ENCODE measurements at places on chromosomes 5 and 9.

DNA sequence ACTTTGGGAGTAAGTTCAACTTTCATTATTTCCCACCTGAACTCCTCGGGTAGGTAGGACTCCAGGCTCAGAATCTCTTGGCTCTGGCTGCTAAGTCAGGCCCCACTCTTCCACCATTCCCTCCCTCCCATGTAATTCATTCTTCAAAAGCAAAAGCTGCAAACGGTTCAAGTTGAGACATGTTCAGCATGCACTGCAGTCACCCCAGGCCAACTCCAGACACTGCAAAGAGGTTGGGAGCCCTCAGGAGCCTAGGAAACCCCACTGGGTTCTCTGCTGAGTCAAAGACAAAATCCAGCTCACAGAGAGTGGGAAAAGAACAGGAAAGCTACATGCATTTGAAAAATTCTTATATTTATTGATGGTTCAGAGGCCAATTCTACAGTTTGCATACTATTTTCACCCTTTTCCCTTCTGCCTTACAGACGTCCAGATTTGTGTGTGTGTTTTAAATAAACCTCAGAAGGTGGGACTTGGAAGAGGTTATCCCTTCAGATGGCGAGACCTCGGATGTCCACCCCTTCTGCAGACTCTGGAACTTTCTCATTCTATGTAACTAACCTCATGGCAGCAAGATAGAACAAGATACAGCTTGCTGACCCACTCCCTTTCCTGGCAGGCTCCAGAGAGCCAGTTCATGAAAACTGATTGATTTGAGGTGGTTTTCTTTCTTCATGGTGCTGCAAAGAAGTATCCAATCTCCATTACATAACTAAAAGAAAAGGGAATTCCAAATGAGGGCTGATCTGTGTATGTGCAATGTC, 65.7 kb upstream of the EQTN start:
- no peak for DNase-seq

DNA sequence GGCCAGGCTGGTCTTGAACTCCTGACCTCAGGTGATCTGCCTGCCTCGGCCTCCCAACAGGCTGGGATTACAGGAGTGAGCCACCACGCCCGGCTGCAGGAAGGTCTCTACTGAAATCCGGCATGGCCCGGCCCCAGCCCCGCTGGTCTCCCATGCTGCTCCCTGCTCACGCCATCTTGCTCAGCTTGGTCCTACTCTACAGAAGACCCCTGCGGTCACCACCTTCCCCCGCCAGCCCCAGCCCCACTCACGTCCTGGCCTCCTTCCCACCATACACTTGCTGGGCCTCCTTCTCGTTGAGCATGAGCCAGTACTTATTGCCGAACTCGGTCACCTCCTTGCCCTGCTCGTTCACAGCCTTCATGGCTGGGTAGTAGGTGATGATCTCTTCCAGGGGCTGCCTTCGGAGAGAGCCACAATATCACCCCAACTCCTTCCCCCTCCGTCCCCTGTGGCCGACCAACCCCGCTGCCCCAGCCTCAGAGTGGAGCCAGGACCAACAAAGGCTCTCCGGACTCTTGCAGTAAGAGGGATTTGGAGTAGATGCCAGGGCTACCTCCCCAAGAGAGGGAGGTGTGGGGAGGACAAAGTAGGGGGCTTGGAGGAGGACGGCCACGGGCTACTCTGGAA, 4.0 kb downstream of the PTGES2 start:
- DNase-seq: no peak

GRCh38 chr5:77171141-77171910, 39.2 kb upstream of the PDE8B start:
- no peak for DNase-seq

GRCh38 chr5:126543660-126544059, 51.4 kb downstream of the ALDH7A1 start:
- no peak for DNase-seq

DNA sequence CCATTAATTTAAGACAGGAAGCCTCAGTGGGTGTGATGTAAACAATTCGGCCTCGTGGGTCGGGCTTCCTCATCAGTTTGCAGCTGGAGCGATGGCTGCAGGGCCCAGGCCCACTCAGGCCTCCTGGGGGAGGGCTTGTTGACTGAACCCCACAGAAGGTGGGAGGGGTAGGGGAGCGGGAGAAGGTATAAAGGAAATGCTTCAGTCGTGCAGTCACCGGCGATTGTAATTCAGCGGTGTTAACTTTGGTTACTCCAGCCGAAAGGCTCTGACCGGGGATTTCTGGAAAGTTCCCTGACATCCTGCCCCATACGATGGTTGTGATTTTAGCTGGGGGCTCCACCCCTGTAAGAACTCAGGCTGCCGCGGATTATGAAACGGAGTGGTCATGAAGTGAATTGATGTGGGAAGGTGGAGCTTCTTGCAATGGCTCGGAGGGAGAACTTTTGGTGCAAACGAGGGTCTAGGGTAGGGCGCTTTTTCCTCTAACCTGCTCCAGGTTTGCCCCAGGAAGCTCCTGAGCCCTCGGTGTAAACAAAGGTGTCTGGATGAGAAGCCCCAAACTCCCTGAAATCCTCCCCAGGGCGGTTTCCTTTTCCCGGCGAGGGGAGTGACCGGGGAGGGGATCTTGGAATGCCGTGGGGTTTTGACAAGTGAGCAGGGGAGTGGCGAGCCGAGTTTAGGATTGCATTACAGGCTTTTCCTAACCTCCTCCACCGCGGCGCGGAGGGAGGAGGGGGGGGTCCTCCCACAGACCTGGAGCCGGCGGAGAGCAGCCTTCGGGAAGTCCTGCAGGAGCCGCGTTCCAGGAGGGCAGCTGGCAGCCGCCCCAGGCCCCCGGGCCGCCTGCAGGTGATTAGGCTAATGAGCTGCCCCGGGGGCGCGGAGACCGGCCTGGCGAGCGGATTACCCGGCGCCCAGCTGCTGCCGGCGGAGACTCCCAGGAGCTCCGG, 215.5 kb downstream of the PDZD2 start:
- no peak for DNase-seq

DNA sequence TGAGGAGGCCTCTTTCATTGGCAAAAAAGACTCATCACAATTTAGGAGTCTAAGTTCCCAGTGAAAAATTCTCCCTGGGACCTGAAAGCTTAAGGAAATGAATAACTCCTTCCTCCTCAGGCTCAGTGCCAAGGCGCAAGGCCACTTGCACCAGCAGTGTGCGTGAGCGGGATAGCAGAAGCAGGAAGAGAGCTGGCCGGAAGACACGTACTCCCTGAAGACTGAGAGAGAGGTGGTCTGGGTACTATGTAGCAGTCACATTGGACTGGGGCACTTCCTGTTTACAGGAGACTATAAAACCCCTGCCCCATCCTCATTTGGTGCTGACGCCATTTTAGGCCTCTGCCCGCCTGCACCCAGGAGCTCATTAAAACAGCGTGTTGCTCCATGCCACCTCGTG, 66.3 kb upstream of the IL33 start:
- DNase-seq: no peak

- no peak for DNase-seq
Observed at GRCh38 chr9:128159522-128159783, 612 bp upstream of the BBLN start.

- DNase-seq: no peak
Observed at GRCh38 chr5:143782588-143783386, 29.2 kb upstream of the HMHB1 start.

GRCh38 chr9:130583271-130583670, 3.9 kb downstream of the FUBP3 start:
- DNase-seq: no peak

DNA sequence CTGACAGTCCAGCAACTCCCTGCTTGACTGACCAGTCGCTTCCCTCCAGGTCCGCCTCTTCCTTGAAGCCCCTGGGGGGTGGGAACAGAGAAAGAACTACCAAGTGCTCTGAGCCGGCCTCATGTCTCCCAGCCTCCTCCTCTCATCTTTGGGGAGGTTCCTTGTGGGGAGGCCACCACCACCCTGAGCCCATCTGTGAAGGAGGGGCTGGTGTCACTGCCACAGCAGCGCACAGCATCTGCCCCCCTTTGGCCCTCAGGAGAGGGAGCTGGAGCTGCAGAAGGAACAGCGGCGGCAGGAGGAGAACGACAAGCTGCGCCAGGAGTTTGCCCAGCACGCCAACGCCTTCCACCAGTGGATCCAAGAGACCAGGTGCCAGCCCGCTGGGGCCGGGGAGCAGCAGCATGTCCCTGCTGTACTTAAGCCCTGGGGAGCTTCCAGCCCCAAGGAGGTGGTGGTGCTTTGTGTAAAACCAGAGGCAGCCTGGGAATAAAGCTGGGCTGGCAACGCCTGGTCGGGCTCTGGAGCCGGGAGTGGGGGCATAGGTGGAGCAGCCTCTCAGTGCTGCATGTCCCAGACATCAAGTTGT, 29.4 kb downstream of the DYNC2I2 start:
- DNase-seq: no peak

DNA sequence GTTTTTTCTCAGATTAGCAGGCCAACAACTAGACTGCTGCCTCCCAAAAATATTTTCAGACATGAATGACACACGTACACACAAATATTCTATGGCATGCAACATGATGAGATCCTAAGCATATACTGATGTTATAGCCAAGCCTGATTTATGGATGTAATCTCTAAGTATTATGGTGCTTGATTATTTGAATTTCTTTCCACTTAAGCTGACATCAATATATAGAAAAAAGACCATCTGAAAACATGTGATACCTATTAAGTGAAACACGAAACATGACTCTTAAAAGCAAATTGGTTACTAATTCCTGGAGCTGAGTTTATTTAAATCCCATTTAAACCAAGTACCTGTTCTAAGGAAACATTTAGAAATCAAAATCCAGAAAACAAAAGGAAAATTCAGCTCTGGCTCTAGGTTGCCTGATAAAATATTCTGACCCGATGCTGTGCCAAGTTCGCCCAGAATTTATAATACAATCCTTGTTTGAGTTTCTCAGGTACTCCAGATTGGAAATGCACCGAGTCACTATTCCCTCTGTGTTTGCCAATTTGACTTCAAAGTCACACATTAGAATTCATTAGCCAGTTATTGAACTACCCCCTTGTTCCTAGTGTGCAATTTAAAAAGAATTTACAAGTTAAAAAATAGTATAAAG, 548.6 kb downstream of the CSNK1G3 start:
- no peak for DNase-seq

DNA sequence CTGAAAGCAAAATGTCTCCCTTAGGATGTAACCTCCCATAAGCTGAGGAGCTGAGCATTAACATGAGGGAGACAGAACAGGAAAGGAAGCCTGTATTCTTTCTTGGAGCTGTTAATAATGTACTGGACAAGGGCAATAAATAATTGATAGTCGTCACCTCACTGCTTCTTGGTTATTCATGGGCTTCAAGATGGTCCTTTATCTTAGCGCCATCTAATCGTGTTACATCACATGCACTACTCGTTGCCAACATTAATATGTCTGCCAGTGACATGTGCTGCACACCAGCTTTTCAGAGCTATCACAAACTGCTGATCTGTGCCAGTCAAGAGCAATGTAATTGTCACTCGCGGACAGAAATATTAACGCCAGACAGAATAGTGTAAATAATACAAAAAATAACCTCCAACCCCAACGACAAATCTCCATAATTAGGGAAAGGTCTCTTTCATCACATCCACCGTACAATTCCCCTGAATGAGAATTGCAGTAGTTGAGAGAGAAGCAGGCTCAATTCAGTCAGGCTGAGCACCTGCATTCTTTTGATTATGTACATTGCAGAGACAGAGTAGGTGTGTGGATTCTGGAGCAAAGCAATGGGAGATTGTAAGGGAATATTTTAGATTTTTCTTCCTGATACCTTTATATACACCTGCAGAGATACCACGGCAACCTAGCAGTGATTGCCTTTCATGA, 267.1 kb downstream of the SPATA31D1 start:
- DNase-seq: no peak

DNA sequence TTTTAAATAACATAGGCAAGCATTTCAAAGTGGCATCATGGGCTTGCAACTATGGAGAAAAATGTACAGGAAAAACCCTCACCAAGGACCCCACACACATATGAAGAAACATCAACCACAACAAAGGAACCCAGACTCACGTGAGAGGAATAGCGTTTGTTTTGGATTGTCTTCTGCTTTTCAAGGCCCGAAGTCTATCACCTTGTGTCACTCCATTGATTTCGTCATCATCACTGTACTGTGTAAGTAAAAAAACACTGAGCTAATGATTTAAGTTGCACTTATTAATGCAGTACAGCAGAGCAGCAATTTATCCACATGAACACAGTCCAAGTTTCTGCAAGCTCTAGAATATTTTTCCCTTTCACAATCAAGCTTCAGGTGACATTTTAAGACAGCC, 72.4 kb downstream of the HABP4 start:
- DNase-seq: no peak

GRCh38 chr9:99421369-99421768, 199.3 kb downstream of the SEC61B start:
- DNase-seq: no peak

- DNase-seq: no peak
Observed at GRCh38 chr5:80406980-80407734, 707 bp upstream of the ZFYVE16 start.

DNA sequence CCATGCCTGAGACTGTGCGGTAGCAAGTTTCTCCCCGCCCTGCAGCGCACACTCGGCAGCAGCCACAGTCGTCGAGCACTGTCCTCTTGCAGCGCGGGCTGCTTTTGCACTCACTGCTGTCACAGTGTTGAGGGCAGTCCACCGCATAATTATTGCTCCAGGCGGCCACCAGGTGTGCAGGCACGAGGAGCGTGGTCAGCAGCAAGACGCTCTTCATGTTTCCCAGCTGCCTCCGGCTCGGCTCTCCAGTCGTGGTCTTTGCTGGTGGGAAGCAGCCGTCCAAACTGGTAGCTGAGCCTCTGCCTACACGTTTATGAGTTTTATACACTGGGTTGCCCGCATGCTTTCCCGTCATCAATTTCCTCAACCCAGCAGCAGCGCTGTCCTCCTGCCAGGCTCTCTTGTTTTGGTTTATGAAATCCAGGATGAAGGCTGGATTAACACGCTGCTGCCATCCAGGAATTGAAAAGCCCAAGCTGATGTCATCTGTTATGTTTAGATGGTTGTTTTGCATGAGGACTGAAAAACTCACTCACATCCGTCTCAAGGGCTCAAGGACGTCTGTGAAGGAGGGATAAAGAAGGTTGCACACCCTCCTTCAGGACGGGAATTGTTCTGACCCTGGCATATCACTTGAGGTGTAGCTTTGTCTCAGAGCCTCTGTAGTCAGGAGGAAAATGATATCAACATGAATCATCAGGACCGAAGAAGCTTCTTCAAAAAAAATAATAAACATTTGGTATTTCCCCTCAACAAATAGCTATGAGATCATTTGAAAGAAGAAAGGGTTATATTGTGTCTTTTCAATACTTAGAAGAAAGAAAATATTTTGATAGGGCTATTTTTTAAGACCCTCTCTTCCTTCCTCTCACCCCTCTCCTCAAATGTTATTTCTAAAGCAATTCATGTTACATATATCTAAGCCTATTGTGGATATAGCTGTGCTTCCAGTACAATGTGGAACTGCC, at the start of gene ESM1:
TSS of gene ESM1 (minus strand) at position 293 of the 968 bp plus-strand sequence. CDS start at position 217, 76 bp downstream.
- DNase-seq: no peak
